Stomach (tissue), 19 donors: ENCODE measurements at places on chromosomes 13 and 19. TPM values are rescaled to one million over a fixed set of nuclear protein-coding genes. Genes with fewer than 3 reads are reported as not detected.

The NACC1 gene
- 122 TPM for total RNA-seq

The KLF1 gene
- not detected for total RNA-seq

The ZNF528 gene
- total RNA-seq = 23.2 TPM

The SULT2A1 gene
- not detected for total RNA-seq

The PIK3R2 gene
- total RNA-seq = 13.4 TPM

The GNG7 gene
- 15.1 TPM for total RNA-seq

The ZIM2 gene
- 4.1 TPM for total RNA-seq

The KASH5 gene
- total RNA-seq = 0.37 TPM

DNA sequence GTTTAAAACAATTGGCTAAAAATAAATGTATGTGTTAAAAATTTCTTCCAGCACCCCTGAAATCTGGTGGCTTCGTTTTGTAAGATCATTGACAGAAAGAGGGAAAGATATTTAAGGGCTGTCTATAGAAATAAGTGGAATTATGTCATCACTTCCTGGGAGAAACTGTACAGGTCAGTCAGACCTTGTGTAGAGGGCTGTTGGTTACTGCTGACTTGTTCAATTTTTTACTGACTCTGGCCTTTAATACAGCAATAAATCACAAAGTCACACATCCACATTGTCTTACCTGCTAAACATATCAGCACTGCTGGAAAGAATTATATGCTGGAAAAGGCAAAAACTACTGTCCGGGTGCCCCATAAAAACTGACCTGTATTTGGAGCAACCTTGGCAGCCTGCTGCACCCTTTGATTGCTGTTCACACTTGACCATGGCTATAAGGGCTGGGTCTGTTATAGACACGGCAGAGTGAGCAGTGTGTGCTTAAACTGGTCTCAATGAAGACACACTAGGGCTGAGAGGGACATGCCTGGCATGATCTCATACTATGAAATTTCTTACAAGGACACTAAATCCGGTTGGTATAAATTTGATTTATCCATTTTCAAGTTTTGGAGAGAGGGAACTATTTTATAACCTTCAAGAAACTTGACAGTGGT is 162.1 kb downstream of the NHLRC3 start:
- H3K4me3 ChIP-seq = no peak overlapping the region
- no peaks in the 10 kb centered on the region for H3K4me1 ChIP-seq
- no peak overlapping the region for H3K27ac ChIP-seq
- H3K36me3 ChIP-seq = no peaks in the 10 kb centered on the region

GRCh38 chr19:17296273-17296672 is 7.0 kb downstream of the ABHD8 start:
- H3K4me3 ChIP-seq = no peak overlapping the region
- H3K36me3 ChIP-seq = peaks cover 17% of the 10 kb centered on the region
- no peaks in the 10 kb centered on the region for H3K27me3 ChIP-seq
- H3K27ac ChIP-seq = no peak overlapping the region

- peaks cover 16% of the 10 kb centered on the region for H3K4me1 ChIP-seq
- DNase-seq = no peak
- no peak overlapping the region for H3K4me3 ChIP-seq
- H3K27ac ChIP-seq = no peak overlapping the region
- no peaks in the 10 kb centered on the region for H3K27me3 ChIP-seq
Observed at GRCh38 chr13:113442354-113442984, 10.8 kb downstream of the ADPRHL1 start.

GRCh38 chr19:9566729-9567128 is 17.6 kb downstream of the ZNF121 start:
- H3K27ac ChIP-seq = no peak overlapping the region
- DNase-seq = no peak
- no peaks in the 10 kb centered on the region for H3K4me1 ChIP-seq
- no peaks in the 10 kb centered on the region for H3K27me3 ChIP-seq
- H3K36me3 ChIP-seq = peaks cover 90% of the 10 kb centered on the region

GRCh38 chr13:98839856-98840769 is 87.6 kb upstream of the SLC15A1 start:
- H3K4me1 ChIP-seq = no peaks in the 10 kb centered on the region
- H3K27ac ChIP-seq = no peak overlapping the region
- H3K27me3 ChIP-seq = no peaks in the 10 kb centered on the region
- H3K36me3 ChIP-seq = peaks cover 14% of the 10 kb centered on the region
- no peak overlapping the region for H3K4me3 ChIP-seq

DNA sequence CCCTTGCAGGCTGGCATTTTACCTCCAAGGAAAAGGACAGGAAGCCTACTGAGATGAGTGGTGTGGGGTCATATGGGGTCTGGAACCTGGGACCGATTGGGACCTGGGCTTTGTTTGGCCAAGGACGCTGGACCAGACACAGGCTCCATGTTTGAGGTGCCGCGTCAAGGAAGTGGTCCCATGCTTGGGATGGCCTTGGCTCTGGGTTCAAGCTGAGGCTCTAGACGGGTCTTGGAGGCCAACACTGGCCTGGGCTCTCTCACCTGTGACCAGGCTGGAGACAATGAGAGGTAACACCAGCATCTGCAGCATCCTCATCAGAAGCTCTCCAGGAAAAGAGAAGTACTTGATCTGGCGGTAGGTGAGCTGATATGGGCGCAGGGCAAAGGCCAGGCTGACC is 8.2 kb downstream of the SLC1A6 start:
- no peak overlapping the region for H3K4me3 ChIP-seq
- H3K4me1 ChIP-seq = no peaks in the 10 kb centered on the region
- H3K36me3 ChIP-seq = no peaks in the 10 kb centered on the region
- no peak for DNase-seq

GRCh38 chr13:76048675-76049375 is 412.7 kb downstream of the LMO7 start:
- no peak overlapping the region for H3K27ac ChIP-seq
- DNase-seq = peak; percentile 60
- H3K36me3 ChIP-seq = no peaks in the 10 kb centered on the region
- H3K27me3 ChIP-seq = no peaks in the 10 kb centered on the region

DNA sequence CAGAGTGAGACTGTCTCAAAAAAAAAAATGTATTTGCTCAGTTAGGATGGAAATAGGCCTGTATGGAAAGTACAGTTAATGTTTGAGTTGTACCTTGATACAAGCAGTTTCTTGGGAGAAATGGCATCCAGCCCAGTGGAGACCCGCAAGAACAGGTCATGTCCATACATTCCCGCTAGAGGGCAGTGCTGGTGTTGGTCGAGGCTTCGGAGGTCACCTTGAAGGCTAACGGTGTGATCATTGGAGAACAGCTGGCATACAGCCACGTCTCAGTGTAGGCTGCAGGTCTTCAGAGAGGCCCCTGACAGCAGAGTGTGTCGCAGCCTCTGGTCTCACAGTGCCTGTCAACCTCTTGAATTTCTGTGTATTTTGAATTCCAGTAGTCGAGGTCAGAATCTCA is 7.5 kb downstream of the ZNF610 start:
- no peaks in the 10 kb centered on the region for H3K36me3 ChIP-seq
- no peaks in the 10 kb centered on the region for H3K27me3 ChIP-seq
- peak; percentile 87 for DNase-seq
- no peak overlapping the region for H3K27ac ChIP-seq
- no peak overlapping the region for H3K4me3 ChIP-seq

DNA sequence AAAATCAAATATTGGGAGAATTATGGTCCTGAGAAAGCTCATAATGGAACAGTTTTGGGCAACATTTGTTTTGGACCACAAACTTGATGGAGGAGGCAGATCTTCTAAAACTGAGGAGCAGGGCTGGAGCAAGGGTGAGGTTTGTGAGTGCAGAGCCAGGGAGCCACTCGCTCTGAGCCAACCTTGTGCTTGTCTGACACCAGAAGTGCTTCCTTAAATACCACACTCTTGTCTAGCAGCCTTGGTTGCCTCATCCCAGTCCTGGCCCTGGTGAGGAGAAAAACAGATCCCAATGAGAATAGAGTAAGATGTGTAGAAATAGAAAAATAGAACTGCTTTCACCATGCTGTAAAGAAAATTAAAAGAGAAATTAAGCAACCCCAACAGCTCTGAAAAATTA is 6.7 kb downstream of the ZNF317 start:
- no peak for DNase-seq
- no peaks in the 10 kb centered on the region for H3K4me1 ChIP-seq
- H3K36me3 ChIP-seq = peaks cover 43% of the 10 kb centered on the region
- no peak overlapping the region for H3K4me3 ChIP-seq
- no peaks in the 10 kb centered on the region for H3K27me3 ChIP-seq

- H3K27me3 ChIP-seq = no peaks in the 10 kb centered on the region
- H3K36me3 ChIP-seq = no peaks in the 10 kb centered on the region
- H3K4me1 ChIP-seq = no peaks in the 10 kb centered on the region
Observed at GRCh38 chr13:51821606-51822005, 17.6 kb upstream of the DHRS12 start.

GRCh38 chr19:13623716-13624710 is 117.7 kb upstream of the CACNA1A start:
- H3K4me1 ChIP-seq = no peaks in the 10 kb centered on the region
- H3K4me3 ChIP-seq = no peak overlapping the region
- peaks cover 41% of the 10 kb centered on the region for H3K27me3 ChIP-seq
- H3K36me3 ChIP-seq = no peaks in the 10 kb centered on the region
- no peak overlapping the region for H3K27ac ChIP-seq
- DNase-seq = no peak

- H3K4me1 ChIP-seq = peaks cover 23% of the 10 kb centered on the region
- H3K27ac ChIP-seq = no peak overlapping the region
- H3K36me3 ChIP-seq = peaks cover 3% of the 10 kb centered on the region
- no peak overlapping the region for H3K4me3 ChIP-seq
Observed at GRCh38 chr19:45558399-45558878, 26.2 kb downstream of the OPA3 start.

GRCh38 chr19:16349551-16350152 is 25.0 kb downstream of the KLF2 start:
- H3K36me3 ChIP-seq = no peaks in the 10 kb centered on the region
- no peaks in the 10 kb centered on the region for H3K4me1 ChIP-seq
- H3K4me3 ChIP-seq = no peak overlapping the region
- no peaks in the 10 kb centered on the region for H3K27me3 ChIP-seq

- no peaks in the 10 kb centered on the region for H3K4me1 ChIP-seq
- H3K36me3 ChIP-seq = no peaks in the 10 kb centered on the region
- H3K4me3 ChIP-seq = no peak overlapping the region
- no peak overlapping the region for H3K27ac ChIP-seq
Observed at GRCh38 chr13:21212138-21212775, 35.8 kb downstream of the MRPL57 start.

DNA sequence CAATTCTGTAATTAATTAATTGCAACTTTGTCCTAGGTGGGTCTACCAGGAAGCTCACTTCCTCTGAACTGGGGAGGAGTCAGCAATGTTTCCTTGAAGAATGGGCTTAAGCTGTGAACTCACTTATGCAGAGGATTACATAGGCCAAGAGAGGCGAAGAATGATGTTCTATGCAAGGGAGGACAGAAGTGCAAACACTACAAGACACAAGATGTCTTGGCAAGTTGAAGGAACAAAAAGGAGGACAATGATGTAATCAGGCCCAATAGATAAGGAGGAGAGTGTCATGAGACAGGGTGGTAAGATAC is 275.9 kb downstream of the LHFPL6 start:
- no peaks in the 10 kb centered on the region for H3K27me3 ChIP-seq
- no peaks in the 10 kb centered on the region for H3K4me1 ChIP-seq
- no peak overlapping the region for H3K4me3 ChIP-seq

DNA sequence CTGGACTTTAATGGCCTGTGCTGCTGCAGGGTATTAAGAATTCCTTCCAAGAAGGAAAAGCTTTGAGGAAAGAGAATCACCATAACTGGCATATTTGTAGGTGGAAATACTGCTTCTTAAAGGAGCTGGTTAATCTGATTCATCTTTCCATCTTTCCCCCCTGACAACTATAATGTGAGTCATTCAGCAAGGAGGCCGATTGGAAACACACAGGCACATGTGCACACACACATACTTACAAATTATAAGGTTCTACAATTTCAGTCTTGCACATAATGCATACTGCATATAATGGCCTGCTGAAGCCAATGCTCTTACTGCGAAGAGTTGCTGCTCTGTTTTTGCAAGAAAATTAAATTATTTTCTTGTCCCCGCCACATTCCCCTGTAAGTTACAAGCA is 78.8 kb upstream of the TPP2 start:
- no peak overlapping the region for H3K27ac ChIP-seq
- H3K4me1 ChIP-seq = no peaks in the 10 kb centered on the region
- H3K4me3 ChIP-seq = no peak overlapping the region
- H3K27me3 ChIP-seq = no peaks in the 10 kb centered on the region

GRCh38 chr19:3682741-3683404 is 17.4 kb downstream of the PIP5K1C start:
- H3K4me3 ChIP-seq = no peak overlapping the region
- peaks cover 12% of the 10 kb centered on the region for H3K4me1 ChIP-seq
- H3K36me3 ChIP-seq = peaks cover 15% of the 10 kb centered on the region
- no peak for DNase-seq
- no peaks in the 10 kb centered on the region for H3K27me3 ChIP-seq

DNA sequence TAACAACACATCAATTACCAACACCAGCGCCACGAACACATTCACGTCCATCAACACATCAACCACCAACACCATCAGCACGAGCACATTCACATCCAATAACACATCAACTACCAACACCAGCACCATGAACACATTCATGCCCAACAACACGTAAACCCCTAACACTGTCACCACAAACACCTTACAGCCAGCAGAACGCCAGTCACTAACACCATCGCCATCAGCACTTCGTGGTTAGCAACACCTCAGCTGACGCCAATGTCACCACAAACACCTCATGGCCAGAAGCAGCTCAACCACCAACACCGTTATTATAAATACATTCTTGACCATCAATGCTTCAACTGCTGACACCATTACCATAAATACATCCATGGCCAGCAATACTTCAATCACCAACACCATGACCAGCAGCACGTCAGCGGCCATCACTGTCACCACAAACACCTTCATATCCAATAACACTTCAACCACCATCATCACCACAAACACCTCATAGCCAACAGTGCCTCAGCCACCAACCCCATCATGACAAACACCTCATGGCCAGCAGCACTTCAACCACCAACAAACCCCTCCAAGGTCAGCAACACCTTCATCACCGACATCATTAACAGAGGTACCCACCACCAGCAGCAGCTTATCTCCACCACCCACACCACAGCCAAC is 9.4 kb downstream of the FCER2 start:
- no peak for DNase-seq
- H3K4me1 ChIP-seq = no peaks in the 10 kb centered on the region
- H3K36me3 ChIP-seq = no peaks in the 10 kb centered on the region
- peaks cover 20% of the 10 kb centered on the region for H3K27me3 ChIP-seq
- H3K27ac ChIP-seq = no peak overlapping the region

- no peaks in the 10 kb centered on the region for H3K36me3 ChIP-seq
- no peaks in the 10 kb centered on the region for H3K27me3 ChIP-seq
- H3K4me1 ChIP-seq = no peaks in the 10 kb centered on the region
- DNase-seq = no peak
- no peak overlapping the region for H3K27ac ChIP-seq
Observed at GRCh38 chr13:25135896-25136295, 36.2 kb downstream of the AMER2 start.

- no peaks in the 10 kb centered on the region for H3K36me3 ChIP-seq
- peak overlapping the region; percentile 99 for H3K27ac ChIP-seq
- H3K4me1 ChIP-seq = peaks cover 72% of the 10 kb centered on the region
- H3K4me3 ChIP-seq = peak overlapping the region; percentile 98
- H3K27me3 ChIP-seq = peaks cover 8% of the 10 kb centered on the region
Observed at GRCh38 chr19:1847348-1847683, 967 bp downstream of the REXO1 start.
